ENCODE measurements at places on chromosomes 1 and 21.
A peak's percentile ranks its signal among the peaks of the same experiment; 100 is the strongest.

DNA sequence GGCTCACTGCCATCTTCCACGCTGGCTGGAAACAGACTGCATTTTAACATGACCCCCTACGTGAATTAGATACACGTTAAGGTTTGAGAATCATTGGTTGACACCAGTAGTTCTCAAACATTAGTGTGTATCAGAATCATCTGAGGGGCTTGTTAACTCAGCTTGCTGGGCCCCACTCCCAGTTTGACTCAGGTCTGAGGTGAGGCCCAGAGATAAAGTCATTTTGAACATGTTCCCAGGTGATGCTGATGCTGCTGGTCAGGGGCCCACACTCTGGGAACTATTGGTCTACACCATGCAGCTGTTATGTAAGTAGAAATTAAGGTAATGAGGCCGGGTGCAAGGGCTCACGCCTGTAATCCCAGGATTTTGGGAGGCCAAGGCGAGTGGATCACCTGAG, 1.3 kb downstream of the LSM10 start:
- DNase-seq, result no peak

- no peak for DNase-seq
Observed at GRCh38 chr1:218346391-218347204, 1.5 kb downstream of the TGFB2 start.

- DNase-seq, result no peak
Observed at GRCh38 chr1:199742547-199742946, 285.0 kb upstream of the NR5A2 start.

- peak; percentile 73 for DNase-seq
Observed at GRCh38 chr1:197775282-197776262, at the start of gene DENND1B. Gene DENND1B, minus strand, starts transcription at chr1:197775480. Its CDS starts 325 bp downstream, at chr1:197775155.

DNA sequence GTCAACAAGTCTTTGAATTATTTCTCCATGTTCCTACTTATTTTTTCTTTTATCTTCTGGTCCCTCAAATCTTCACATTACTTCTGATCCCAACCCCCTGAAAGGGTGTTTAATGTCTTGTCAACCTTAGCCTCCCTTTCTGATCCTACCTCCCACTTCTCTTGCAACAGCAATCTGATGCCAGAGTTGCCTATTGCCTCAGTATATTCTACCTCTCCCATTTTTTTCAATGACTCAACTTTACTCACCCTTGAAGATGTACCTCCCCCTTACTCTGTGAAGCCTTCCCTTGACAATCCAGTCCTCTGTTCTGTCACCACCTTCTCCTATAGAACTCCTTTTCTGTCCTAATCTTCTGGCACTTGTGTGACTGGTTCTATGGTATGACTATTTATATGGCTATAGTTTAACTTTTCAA, 99.5 kb upstream of the CD55 start:
- no peak for DNase-seq

- DNase-seq, result no peak
Observed at GRCh38 chr1:201790261-201790660, 38.7 kb upstream of the IPO9 start.

DNA sequence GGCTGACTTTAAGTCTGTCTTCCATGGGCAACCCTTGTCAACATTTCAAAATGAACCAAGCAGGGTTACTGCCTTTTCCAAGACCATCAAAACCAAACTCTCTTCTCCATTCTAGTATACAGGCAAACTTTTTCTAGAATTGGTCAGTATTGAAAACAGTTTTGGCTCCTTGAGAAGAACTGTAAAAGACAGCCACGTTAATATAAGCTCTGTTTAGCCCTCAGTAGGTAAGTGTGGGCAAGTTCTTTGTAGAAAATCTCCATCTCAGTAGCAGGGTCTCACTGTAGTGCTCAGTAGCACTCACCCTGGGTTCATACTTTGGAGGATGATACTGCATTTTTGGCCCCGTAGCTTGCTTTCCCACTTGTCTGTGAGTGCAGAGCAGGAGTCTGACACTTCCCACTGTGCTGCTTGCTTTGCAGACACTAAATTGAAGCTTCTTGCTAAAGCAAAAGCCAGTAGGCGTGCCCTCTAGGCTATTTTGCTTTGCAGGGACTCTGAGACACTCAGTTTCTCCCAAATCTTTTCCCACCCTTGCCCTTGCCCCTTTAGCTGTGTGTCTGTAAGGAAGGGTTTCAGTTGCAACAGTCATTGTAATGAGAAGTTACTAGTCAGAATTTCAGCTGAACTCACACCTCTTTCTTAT, 34.3 kb upstream of the CACYBP start:
- DNase-seq, result no peak

GRCh38 chr1:18486195-18486594, 5.5 kb downstream of the KLHDC7A start:
- DNase-seq, result no peak

- no peak for DNase-seq
Observed at GRCh38 chr1:245188403-245188802, 33.6 kb downstream of the KIF26B start.

DNA sequence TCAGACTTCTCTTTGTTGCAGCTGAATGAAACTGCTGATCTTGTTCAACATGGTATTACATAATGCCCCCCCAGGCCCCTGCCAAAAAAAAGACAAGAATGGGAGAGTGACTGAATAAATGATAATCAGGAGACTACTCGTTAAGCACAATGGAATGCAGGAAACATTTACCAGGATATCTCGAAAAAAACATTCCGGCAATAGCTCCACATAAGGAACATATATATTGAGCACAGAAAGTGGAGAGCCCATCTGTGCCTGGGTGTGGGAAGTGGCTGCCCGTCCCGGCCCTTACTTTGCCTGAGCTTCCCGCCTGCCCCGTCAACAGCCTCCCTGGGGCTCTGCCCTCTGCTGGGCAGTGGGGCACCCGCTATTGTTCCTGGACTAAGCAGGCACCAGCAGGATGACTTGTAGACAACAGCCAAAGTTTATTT, 13.3 kb downstream of the TRIM11 start:
- no peak for DNase-seq

DNA sequence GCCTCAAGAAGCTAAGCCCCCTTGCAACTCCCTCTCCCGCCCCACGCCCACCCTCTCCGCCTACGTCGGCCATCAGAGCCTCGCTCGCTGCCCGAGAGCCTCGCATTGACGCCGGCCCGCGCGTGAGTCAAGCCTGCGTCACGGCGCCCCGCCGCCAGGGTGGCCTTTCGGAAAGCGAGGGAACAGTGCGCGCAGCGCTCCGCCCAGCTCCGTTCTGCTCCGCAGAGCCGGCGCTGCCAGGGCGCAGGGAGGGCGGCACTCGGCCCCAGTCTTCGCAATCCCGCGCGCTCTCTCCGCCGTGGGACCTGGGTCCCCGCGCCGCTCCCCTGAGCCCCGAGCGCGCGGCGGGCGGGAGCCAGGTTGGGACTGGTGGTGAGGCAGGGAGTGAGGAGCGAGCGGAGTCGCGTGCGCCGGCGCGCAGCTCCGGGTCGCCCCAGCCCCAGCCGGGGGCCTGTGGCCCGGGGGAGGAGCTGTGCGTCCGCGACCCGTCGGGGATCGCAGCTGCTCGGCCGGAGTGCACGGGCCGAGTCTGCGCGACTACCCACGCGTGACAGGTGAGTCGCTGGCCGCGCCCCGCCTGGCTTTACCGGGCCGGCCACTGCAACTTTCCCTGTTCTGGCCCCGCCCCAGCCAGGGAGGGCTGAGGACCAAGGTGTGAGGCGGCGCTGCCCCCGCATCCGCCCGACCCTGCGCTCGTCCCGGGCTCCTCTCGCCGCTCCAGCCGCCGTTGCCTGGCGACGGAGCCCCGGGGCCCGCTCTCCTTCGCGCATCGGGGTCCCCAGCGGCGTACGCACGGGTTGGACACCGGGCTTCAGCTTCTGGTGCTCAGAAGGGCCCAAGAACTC, at the start of gene SLC6A17:
Gene SLC6A17 (plus strand): TSS at position 165 of the 845 bp plus-strand sequence. CDS start 16,436 bp downstream, outside the sequence.
- no peak for DNase-seq

GRCh38 chr1:210230149-210230695, 2.4 kb upstream of the SERTAD4 start:
- DNase-seq, result no peak

DNA sequence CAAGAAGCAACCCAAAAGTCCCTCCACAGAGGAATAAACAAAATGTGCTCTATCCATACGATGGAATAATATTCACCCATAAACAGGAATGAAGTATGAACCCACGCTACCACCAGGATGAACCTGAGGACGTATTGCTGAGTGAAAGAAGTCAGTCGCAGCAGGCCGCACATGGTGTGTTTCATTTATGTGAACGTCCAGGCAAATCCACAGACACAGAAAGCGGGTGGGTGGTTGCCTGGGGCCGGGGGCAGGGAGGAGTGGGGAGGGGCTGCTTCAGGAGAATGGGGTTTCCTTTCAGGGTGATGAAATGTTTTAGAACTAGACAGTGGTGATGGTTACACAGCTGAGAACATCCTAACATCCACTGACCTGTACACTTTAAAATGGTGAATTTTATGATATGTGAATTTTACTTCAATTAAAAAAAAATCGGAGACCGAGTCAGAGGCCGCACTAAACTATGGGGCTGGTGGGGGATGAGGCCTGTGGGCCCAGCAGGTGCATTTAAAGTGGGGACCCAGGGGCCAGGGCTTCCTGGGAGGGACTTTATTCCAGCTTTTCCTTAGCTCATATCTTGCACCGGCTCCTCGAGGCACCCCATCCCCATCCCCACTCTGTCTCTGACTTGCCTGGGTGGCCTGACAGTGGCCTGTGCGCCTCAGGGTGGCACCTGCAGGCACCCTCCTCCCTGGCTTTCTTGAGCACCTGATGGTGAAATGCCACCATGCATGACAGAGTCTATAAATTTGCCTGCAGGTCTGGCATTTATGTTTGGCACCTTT, 392.6 kb upstream of the VAMP3 start:
- no peak for DNase-seq

DNA sequence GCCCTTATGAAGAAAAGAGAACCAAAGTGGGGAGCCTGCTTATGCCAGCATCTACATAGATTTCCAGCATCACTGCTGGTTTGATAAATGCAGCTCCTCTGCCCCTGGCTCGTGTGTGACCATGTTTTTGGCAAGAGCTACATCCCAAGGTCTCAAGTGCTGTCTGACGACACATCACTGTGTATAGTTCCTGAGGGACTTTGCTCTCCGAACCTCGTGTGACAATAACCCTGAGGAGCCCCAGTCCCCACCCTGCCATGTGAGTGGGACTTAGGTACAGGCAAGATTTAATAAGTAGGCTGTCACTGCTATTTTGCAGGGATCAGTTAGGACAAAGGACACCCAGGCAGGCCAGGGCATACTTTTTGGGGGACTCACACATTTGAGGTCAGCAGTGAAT, 28.8 kb upstream of the RERE start:
- DNase-seq, result no peak

DNA sequence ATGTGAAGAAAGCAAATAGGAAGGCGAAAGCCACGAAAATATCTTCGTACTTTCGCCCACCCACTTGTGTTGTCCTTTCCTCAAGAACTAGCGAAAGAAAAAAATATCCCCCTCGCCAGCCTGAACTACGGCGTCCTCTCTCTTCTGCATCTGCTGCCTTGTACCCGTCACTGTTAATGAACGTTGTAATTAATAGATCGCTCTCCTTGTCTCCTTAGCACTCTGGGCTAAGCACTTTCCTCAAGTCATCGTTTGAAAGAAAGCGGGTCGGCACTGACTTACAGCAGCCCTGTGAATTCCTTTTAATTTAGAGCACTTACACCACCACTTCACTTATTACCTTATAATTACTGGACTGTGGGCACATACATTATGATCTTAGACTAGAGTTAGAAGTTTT, 44.1 kb downstream of the ESRRG start:
- DNase-seq, result no peak

DNA sequence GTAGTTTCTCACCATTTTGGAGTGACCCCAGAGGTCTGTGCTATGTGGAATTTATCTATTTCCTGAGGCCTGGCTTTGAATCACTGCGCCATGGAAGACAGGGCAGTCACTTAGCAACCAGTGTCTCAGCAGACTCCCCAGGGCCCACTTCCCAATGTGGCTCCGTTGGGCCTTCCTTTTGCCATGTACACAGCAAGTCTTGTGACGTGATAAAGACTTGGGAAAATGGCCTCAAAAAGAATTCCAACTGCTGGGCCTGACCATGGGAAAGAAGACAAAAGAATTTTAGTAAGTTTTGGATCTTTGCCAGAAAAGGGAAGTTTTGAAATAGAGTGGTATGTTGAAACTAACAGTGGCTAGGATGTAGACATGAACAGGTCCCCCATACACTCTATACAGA, 36.2 kb downstream of the TLR5 start:
- no peak for DNase-seq

DNA sequence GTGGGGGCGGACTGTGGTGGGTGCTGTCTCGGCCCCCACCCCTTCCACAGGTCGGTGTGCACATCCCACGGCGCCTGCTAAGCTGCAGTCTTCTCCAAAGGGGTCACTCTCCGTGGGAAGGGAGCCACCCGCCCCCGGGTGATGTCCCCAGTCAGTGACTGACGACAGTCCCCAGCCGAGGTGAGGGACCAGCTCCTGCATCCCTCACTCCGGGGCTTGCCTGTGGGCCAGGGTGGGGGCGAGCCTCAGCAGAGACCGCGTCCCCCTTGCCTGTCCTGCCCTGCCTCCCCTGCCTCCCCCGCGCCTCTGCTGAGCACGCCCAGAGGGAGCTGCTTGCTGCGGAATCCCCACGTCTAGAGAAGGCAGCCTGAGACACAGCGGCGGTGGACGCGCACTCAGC, 35.9 kb upstream of the PDE9A start:
- no peak for DNase-seq

- no peak for DNase-seq
Observed at GRCh38 chr21:40254540-40255465, 387.6 kb downstream of the PCP4 start.

- DNase-seq, result no peak
Observed at GRCh38 chr1:212600071-212600915, 8.3 kb upstream of the ATF3 start.

DNA sequence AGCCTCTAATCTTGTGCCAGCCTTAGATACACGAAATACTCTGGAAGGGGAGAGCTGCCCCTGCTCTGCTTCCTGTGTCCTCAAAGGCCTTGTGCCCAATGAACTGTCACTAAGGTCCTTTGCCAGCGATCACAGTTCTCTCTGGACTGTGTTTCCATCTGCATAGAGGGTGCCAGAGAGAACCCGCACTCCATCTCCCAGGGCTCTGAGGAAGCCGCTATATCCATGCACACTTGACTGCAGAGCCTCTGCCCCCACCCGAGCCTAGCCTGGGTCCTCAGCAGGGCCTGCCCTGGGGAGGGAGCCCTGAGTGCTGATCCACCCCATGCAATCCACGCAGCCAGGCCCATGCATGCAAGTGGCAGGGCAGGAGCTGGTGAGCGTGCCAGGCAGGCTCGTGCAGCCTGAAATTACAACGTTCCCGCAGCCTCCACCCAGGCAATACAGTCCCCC, 30.6 kb upstream of the KIF21B start:
- no peak for DNase-seq

DNA sequence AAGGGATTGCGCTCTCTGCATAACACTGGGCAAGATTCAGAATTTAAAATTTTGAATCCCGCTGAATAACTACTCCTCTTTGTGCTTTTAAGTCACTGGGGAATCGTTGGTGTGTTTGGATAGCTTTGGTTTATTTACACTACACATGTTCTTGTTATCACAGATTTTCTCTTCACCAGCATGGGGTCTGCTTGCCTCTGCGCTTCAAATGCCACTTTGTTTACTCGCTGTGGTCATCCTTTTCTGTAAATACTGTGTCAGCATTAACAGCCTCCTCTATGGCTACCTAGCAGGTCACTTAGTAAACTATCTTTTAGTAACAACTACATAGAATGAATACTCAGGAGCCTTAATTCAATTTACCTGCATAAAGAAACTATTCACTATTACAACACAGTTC, 14.4 kb upstream of the KCNH1 start:
- DNase-seq, result no peak

- DNase-seq, result no peak
Observed at GRCh38 chr21:42556476-42556875, 42.8 kb downstream of the SLC37A1 start.

- DNase-seq, result no peak
Observed at GRCh38 chr1:213586587-213586972, 401.2 kb upstream of the PROX1 start.
